ENCODE measurements at places on chromosomes 13 and 19.

DNA sequence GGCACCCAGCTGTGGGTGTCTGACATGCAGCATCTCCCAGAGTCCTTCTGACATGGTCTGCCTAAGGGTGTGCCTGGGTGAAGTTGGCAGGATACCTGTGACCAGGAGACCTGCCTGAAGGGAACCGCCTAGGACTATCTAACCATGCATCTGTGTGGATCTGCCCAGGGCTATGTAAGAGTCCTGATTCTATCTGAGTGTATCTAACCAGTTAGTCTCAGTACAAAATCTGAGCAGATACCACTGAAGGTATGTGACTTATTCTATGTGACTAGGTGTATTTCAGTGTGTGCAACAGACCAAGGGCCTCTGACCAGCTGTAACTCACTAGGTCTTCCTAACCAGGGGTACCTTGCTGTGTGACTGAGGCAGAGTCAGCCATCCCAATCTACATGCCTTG is 28.2 kb upstream of the FBL start:
- DNase-seq, result no peak

- DNase-seq, result no peak
Measured at GRCh38 chr19:46609511-46610412, 8.6 kb downstream of the CALM3 start.

GRCh38 chr13:27496006-27496405 is 45.6 kb upstream of the MTIF3 start:
- no peak for DNase-seq

DNA sequence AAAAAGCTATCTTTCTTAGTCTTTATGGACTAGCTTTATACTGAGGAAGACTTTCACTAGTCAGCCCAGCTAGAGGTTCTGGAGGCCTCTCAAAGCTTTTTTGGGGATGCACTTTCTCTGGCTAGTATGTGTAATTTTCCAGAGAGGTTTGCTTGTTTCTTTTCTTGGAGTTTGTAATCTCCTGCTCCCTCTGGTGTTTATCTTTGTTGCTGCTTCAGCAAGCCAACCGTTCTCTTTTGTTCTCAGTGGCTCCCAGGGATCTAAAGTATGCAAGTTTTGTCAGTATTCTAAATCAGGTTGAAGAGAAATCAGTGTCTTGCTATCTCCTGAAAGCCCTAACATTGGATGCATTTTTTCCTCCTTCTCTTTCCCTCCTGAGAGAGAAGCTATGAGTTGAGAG is 121.1 kb upstream of the MYO16 start:
- peak; percentile 29 for DNase-seq

DNA sequence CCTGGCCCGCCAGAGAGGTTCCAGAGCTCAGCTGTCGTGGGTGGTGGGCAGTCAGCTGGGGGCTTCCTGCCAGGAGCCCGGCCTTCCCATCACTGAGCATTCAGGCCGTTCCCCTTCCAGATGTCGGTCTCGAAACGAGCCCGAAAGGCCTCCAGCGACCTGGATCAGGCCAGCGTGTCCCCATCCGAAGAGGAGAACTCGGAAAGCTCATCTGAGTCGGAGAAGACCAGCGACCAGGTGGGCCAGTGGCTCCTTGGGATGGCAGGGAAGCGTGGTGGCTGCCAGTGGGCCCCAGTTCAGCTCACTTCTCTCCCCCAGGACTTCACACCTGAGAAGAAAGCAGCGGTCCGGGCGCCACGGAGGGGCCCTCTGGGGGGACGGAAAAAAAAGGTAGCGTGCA is 19.3 kb downstream of the HDGFL2 start:
- DNase-seq, result no peak

DNA sequence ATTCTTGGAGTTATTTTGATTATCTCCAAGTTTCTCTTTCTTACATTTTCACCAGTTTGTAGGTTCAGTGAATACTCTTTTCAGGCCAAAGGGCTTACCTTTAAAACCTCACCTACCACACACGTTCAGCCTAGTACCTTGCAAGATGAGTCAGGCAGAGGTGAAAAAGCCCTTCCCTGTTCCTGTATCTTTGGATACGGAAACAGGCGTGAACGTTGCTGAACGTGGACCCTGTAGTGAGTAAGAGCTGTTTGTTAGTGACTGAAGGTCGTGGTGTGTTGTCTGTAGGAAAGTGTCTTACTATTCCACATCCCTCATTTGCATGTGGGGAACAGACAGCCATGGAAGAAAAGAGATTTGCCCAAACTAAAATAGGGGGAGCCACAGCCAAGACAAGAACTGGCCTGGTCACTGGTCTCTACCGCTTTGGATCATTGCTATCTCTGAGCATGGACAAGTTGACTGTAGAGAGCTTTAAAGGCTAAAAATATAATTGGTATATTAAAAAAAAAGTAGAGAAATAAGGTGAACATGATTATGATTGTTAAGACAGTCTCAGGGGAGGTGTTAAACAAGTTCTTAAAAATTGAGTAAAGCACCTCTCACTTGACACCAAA is 3.5 kb downstream of the CEBPG start:
- peak; percentile 71 for DNase-seq

DNA sequence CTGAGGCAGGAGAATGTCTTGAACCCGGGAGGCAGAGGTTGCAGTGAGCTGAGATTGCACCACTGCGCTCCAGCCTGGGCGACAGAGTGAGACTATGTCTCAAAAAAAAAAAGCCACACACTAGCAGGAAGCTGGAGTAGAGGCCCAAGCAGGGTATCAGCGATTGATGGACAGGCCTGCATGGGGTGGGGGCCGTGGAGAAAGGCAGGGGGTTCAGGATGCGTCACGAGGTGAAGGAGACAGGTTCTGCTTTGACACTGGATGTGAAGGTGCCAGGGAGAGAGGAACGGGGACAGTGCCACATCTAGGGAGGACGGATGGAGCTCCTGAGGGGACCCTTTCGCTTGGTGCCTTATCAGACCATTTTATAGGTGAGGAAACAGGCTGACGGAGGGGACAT is 7.1 kb downstream of the COLGALT1 start:
- no peak for DNase-seq

- DNase-seq, result no peak
Measured at GRCh38 chr13:73063166-73063565, 4.4 kb downstream of the KLF5 start.

DNA sequence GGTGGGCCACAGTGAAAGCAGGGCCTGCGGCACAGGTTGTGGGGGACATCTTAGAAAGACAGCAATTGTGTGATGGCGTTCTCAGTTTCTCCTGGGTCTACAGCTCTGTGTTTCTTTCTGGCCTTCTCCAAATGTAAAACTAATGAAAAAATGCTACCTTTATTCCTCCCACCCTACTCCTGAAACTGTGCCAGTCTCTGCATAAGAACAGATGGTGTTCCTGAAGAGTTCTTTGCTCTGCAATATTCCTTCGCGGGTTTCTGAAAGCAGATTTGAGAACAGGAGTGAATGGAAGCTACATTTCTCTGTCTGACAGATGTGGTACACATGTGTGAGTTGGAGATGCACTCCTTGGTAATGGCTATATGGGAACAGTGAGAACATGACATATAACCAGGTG is 18.0 kb upstream of the LRCH1 start:
- DNase-seq, result no peak

DNA sequence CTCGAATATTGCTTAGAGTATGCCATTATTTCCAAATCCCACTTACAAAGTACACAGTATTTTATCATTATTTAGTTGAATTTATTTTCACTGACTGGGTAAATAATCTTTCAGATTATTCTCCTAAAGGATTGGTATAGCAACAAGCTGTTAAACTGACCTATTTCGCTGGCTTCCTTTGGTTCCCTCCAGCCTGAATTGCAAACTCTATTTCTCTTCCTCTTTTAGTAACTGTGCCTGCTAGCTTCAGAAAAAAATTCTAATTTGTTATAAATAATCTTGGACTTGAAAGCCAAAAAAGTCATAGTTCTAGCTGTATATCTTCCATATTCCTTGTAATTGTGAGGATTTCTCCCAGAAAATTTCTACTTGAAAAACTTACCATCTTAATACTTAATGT is 15.0 kb upstream of the CCNA1 start:
- DNase-seq, result no peak

GRCh38 chr19:36460046-36460445 is 29.3 kb downstream of the ZNF566 start:
- DNase-seq, result no peak

GRCh38 chr19:1239796-1240737 is 1.5 kb upstream of the ATP5F1D start:
- peak; percentile 82 for DNase-seq

GRCh38 chr19:2639999-2640398 is 62.5 kb downstream of the GNG7 start:
- DNase-seq, result no peak

- peak; percentile 68 for DNase-seq
Measured at GRCh38 chr19:49361438-49362047, 673 bp downstream of the TEAD2 start.

DNA sequence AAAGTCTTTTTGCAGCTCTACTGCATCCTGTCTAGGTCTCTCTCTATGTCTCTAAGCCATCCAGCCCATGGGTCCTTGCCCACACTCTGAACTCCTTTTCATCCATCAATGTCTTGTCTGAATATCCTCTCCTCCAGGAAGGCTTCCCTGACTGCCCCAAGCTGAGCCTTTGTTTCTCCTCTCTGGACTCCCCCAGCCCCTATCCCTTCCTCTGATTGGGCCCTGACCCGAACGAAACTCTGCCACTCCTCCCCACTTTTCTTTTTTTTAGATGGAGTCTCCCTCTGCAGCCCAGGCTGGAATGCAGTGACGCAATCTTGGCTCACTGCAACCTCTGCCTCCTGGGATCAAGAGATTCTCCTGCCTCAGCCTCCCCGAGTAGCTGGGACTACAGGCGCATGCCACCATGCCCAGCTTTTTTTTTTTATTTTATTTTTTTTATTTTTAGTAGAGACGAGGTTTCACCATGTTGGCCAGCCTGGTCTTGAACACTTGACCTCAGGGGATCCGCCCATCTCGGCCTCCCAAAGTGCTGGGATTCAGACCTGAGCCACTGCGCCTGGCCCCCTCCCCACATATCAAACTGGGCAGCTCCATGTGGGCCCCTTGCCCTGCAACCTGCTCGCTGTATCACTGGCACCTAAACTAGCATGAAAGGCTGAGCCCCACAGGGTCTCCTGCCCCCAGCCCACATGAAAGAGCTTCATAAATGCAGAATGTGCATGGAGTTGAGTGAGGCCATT is 870 bp upstream of the UNC13A start:
- no peak for DNase-seq

GRCh38 chr19:15869109-15869555 is 28.7 kb downstream of the CYP4F2 start:
- DNase-seq, result peak; percentile 60

DNA sequence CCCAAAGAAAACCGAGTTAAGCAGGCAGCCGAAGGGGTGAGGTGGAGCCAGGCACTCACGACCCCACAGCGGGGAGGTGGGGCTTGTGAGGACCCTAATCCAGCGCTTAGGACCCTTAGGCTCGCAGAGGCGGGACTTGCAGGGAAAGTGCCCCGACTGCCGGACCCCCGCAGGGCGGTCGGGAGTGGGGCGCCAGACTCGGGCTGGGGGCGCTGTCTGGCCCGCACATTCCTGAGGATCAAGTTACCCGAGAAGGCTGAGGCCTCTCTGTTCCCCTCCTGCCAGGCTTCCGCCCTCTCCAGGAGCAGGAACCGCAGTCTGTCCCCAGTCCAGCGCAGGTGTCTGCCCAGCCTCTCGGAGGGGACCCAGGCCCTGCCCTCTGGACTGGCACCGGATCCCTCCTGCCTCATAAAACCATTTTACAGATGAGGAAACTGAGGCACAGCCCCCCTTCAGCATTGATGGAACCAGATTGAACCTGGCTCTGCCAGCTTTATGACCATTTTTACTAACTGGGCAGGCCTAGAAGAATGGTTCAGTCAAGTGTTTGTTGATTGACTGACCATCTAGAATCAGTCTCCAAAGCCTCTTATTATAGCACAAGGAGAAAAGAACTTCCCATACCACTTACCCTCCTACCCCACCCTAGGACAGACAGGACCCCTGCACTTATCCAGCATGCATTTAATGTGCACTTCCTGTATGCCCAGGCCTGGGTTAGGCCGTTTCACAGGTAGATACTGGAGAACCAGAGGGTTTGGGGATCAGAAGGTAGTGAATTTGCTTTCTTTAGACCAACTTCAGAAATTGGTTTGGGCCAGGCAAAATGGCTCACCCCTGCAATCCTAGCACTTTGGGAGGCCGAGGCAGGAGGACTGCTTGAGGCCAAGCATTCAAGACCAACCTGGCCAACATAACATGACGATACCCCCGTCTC is 6.7 kb upstream of the JUND start:
- no peak for DNase-seq

DNA sequence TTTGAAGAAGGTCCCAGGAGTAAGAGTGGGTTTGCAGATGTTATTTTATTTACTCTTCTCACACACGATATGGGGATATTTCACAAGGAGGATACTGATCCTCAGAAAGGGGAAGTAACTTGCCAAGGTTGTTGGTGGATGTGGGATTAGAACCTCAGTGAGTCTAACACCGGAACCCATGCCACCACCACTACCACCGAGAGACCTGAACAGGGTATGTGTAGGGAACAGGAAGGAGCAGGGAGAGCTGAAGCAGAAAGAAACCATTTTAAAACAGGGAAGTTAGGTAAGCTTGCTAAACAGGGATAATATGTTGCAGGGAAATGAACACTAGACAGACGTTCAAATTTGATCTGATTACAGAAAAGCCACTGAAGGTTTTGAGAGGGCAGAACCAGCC is 11.6 kb upstream of the CEACAM3 start:
- no peak for DNase-seq

DNA sequence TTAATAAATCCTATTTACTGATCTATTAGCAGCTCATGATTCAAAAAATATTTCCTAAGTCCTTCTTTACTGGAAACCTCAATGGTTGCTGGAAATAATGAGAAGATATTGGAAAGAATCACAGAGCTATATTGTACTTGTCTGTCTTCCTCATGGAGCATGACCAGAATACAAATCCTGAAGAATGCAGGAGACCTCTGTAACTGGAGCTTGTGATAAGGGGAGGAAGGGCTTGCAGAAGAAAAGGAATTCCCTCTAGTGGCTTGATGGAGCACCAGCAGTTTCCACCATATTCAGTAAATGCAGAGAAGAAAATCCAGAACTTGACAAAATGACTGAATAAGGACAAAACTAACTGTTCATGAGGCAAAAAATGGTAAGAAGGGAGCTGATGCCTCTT is 1333.1 kb downstream of the EFNB2 start:
- DNase-seq, result peak; percentile 34

All from MCF 10A (cell line).